ENCODE measurements at places on chromosomes 12 and 14.

- no peak for DNase-seq
Observed at GRCh38 chr14:68282479-68283377, 463.1 kb downstream of the RAD51B start.

GRCh38 chr14:73125746-73126145 lies 10.6 kb upstream of the PSEN1 start:
- DNase-seq, result no peak

GRCh38 chr14:44463356-44464004 lies 43.6 kb downstream of the FSCB start:
- DNase-seq, result no peak

- DNase-seq, result no peak
Observed at GRCh38 chr12:79887890-79888289, 47.0 kb downstream of the PPP1R12A start.

GRCh38 chr12:104748790-104749189 lies 209.3 kb downstream of the SLC41A2 start:
- no peak for DNase-seq

DNA sequence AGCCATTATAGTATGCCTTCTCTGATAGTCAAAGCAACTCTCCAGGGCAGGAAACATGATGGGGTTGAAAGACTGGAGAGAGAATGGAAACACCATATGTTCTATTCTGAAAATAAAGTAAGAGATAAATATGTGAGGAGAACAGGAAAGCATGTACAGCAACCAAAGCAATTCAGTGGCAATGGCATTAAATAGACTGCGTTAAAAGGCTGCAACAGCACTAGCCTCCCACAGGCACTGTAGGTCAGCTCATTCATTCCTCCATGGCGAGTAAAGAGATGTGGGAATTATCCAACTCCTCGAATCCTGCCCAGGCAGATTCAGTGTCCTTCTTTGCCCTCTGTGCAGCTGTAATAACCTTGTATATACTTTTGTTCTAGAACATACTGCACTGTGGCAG lies 43.8 kb downstream of the ANO6 start:
- DNase-seq, result no peak

DNA sequence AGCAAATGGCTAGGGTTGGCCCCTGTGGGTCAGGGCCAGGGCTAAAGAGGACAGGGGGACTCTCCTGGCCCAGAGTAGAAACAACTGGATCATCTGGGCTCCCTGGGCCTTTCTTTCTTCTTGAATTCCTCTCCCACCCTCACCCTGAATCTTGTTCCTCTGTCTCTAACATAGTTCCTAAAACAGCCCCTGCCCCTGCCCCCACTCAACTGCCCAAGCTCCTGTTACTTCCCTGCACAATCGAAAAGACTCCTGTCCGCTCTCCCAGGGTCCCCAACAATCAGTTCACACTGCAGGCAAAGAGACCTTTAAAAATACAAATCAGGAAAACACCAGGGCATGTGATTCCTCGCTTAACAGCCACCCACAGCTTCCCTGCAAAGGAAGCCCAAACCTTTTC lies 18.0 kb upstream of the ANKRD33 start:
- DNase-seq, result no peak

DNA sequence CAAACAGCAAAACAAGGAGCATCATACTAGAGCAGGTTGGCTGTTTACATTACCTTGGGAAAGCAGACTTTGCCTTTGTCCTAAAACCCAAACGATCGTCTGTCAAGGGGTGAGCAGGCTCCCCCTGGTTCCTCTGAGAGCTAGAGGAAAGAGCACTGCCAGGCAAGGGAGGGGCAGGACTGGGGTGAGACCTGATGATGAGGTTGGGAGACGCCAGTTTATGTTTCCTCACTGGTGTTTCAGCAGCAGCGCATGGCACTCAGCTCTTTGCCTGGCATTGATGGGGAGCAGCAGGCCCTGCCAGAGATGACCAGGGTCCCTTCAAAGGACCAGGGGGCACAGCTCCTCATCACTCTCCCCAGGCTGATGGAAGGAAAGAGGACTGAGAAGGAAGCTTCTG lies 7.9 kb upstream of the KRT2 start:
- DNase-seq, result no peak

DNA sequence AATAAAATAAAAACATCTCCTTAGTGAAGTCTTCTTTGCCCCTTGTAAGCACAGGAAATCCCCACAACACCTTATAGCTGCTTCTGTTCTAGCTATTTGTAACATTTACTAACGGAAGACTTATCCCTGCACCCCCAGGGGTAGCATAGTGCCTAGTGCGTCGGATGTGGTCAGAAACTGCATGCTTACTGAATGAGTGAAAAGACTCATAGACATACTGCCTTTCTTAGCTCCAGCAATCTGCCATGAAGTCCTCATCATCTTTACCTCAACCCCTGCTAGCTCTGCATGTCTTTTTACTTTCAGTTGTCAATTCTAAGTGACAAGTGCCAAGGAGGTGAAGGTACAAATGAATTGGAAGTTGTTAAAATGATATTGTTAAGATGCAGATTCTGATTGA lies 12.9 kb downstream of the RIOX1 start:
- DNase-seq, result no peak

DNA sequence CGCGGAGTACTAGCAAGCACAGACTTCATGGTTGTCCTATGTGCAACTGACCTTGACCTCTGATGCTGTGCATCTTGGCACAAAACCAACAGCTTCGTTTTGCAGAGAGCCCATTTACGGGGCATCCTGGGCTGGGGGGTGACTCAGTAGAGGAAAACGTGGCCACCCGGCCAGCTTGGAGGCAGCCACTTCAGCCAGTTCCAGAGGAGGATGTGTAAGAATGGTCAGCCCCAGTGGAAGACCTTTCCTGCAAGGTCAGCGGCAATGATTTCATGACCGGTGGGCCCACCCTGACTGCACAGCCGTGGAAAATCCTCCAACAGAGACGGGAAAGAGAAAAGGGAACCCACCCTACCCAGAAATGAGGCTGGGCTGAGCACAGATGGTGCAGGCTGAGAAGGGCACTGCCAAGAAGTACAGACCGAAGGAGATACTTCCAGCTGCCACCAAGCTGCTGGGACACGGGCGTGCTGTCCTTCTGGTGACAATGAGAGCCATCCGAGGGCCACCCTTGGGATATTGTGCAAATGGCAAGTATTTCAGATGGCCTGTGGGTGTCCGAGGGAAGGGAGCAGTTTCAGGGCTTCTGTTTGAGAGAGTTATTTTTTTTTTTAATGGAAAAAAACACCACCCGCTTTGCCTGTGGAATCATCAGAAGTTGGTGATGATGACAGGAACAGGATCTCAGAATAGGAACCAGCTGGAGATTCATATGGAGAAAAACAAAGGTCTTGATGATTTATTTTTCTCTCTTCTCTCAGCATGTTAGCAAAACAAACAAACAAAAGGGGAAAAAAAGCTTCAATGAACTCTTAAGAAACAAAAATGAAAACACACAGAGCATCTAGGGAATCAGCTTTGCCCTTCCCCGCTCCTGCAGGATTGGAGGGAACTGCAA lies 120.2 kb upstream of the RFLNA start:
- DNase-seq, result no peak

DNA sequence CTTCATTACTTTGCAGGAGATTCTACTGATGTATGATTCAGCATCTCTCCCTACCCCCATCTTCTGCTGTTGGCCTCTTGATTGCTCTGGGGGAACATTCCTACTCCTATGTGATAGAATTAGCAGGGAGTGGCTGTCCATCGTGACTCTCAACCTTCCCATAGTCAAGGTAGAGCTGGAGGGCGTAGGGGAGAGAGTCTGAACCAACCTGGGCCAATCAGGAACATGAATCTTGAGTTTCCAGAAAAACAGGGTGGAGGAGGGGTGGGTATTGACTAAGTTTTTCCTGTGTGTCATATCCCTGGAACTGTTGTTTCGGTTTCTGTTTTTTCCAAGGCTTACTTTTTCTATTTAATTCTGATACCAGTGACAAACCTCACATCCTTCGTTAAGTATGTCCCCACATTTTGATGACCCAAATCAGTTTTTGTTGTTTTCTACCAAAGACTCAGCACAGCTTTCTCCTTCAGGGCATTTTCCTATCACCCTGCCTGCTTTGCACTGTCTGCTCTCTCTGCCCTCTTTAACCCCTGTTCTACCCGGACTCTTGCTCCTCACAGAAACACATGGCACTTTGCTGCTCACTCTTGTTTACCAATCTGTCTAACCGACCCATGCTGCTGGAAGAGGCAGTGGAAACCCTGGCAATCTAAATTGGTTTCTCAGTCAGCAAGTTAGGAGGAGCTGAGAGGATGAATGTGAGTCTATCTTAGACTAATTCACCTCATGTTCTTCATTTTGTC lies 1428.3 kb downstream of the AACS start:
- DNase-seq, result no peak

GRCh38 chr12:107080299-107080698 lies 13.1 kb downstream of the CRY1 start:
- no peak for DNase-seq

GRCh38 chr12:2555487-2556082 lies 239.2 kb upstream of the FKBP4 start:
- no peak for DNase-seq

- DNase-seq, result no peak
Observed at GRCh38 chr14:93091666-93092065, 24.1 kb downstream of the ITPK1 start.

DNA sequence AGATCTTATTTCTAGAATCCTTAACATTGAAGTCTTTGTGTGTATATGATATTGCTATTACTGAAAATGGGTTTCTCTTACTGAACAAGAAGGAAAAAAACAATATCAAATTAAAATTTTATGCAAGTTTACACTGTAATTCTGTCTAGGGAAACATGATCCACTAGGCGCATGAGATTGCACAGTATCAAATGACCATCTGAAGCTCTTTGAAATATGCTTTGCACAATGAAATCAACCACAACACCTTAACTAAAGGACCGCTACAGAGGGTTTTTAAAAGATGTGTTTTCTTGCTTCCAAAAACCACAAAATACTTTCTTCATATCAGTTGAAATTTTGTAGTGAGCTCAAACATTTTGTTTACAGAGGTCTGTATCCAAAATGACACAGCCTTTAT lies 15.1 kb upstream of the KERA start:
- DNase-seq, result no peak

DNA sequence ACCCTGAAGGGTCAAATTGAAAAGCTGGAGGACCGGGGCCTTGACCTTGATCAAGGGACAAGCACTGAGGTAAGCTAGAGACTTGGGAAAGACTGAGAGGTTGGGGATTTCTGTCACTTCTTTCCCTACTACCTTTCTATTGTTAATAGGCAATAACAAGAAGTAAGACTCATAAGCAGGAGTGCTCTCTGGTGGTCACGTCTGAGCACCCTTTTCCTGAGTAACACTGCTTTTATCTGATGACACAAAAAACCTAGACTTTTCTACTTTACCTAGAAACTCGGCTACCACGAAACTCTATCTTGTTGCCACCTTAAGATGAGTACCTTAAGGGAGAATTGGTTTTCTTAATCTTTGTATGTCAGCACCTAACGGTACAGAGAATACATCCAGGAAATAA lies 35.5 kb upstream of the PPFIBP1 start:
- DNase-seq, result no peak

GRCh38 chr12:65168681-65169319 lies 583 bp upstream of the LEMD3 start:
- DNase-seq, result no peak

GRCh38 chr12:119208626-119209061 lies 29.9 kb downstream of the HSPB8 start:
- no peak for DNase-seq

DNA sequence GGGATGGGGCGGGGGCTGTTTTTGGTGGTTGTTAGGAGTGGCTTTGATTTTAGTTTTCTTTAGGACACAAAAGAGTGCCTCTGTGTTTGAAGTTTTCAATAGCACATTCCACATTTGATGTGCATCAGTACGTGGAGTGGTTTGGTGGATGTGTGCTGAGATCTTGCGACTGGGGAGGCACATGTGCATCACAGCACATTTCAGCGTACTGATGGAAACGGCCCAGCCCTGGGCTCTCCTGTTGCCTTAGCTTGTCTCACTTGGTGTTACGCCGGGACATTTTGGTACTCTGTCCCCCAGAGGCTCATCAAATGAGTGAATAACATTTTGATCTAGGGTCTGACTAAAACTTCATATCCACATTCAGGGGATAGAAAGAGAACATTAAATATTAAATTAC lies 70.5 kb downstream of the GNS start:
- DNase-seq, result no peak

DNA sequence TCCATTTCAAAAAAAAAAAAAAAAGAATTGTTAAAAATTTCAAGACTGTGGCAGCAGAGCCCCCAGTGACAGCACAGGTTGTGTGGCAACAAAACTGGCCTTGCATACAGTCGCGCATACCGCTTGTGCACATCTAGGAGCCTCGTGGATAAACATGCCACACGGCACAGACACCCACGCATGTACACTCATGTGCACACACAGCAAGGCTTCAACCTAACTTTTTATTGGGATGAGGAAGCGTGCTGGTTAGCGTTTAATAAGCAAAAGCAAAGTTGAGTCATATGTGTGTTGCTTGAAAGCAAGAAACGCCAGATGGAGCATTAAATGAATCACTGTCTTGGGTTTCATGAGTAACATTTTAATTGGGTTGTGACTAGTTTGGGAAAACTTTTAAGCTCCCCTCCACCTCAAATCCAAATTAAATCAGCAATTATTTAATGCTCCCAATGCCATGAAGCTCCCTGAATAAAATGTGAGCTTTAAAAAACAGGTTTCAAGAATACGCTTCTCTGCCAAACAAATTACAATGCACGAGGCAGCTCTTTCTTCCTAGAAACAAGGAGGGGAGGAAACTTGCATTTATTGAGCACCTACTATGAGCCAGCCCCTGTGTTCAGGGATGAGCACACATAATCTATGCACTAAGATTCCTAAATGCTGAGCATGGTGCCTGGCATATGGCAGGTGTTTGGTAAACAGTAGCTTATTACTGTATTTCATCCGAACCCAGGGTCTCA lies 35.7 kb upstream of the EML1 start:
- DNase-seq, result no peak

DNA sequence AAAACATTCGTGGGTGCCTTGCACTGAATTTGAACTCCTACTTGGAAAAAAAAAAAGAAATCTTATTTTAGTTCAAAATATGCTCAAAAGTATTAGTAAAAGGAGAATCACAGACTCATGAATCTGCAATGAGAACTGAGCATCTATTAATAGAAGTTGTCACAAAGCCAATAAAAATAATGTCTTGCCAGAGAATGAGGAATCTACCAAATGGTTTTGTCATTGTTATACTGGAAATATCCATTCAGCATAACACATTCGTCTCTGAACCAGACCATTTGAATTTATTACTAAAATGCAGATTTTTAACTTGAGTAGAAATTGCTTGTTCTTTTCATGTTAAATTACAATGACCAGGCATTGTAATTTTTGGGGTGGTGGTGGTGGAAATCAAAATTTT lies 11.6 kb upstream of the PTPRB start:
- no peak for DNase-seq
